Anterior cingulate cortex (tissue), 58 donors: ENCODE measurements at places on chromosomes 6 and 20.

DNA sequence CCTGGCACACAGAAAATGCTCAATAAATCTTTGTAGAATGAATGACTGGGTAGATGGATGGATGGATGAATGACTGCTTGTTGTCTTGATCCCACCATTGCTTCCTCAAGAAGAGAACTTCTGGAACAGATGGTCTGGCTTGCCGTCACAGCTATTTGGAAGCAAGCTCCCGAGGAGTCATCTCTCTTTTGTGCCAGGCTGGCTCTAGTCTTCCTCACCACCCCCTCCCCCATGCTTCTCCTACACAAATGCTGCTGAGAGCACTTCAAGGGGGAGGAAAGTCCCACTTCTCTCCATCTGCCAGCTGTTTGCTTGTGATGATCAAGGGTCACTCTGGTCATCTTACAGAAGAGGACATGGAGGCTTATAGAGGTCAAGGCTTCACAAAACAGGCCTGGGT, 11.6 kb upstream of the KCNG1 start:
- DNase-seq, result no peak

DNA sequence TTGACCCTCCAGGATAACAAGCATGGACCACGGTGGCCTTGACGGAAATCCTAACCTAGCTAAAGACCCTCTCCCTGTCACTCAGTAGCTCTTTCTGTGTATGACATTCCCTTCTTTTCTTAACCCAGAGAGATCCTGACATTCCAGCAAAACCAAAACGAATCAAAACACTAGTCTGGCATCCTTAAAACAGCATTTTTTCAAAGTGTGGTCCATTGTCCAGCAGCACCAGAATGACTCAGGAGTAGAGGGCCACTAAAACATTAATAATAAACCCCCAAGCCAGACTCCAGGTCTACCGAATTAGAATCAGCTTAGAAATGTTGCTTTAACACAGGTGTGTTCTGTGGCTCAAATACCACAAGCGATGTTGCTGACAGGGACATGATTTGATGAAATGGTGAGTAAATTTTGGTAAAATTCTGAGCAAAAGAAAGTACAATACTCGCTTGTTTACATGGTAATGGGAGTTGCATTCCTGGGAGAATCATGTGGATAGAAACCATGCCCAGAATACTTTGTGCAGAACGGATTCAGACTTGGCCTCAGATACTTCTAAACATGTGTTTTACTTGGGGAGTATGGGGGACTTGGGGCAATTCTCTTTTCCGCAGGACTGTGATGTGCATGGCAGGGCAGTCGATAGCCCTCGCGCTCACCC, 174.2 kb upstream of the KCNG1 start:
- DNase-seq, result no peak

- no peak for DNase-seq
Measured at GRCh38 chr20:35395728-35396127, 16.0 kb downstream of the UQCC1 start.

DNA sequence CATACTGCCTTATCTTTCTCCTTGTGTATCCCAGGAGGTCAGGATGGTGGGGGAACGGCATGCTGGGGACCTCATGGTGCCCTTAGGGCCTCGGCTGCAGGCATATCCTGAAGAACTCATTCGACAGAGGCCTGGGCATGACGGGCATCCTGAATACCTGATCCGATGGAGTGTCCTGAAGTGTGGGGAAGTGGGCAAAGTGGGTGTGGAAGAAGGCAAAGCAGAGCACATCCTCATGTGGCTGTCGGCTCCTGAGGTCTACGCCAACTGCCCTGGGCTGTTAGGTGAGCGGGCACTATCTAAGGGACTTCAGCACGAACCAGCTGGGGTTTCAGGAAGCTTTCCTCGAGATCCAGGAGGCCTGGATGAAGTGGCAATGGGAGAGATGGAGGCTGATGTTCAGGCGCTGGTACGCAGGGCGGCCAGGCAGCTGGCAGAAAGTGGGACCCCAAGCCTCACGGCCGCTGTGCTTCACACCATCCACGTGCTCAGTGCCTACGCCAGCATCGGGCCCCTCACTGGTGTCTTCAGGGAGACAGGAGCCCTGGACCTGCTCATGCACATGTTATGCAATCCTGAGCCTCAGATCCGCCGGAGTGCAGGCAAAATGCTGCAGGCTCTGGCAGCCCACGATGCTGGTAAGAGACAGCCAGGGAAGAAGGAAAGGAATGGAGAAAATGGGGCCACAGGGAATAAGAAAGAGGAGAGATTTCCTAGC, 2.4 kb downstream of the CUL9 start:
- DNase-seq, result no peak

DNA sequence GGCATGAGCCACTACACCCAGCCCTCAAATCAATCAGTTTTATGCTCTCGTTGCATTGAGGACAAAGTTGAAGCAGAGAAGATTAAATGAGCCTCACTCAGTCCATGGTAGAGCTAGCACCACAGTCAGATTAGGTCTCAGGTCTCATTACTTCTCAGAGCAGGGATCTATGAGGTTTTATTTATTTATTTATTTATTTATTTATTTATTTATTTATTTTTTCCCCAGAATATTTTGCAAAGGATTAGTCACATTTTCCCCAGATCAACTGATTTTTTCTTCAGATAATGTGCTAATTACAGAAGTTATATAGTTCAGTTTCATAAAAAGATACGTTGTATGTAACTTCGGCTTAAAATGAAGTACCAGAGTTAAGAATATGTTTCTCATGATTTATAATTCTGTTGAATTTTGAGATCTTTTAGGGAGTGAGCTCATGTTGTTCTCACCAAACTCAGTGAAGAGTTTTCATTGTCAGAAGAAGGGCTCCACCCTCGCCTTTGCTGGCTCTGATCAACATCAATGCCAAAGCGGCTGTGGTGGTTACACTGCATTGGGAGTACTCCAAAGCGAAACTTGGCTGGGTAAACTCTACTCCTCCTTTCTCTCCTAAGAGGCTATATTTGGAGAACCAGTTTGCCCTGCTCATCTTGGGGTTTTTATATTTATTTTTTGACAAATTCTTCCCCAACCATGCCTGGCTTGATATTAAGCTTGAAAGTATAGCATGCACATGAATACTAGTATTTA, 12.9 kb upstream of the ID4 start:
- DNase-seq, result no peak

GRCh38 chr6:33156561-33156960, 35.7 kb downstream of the COL11A2 start:
- DNase-seq, result no peak

GRCh38 chr20:9617940-9618339, 103.5 kb downstream of the LAMP5 start:
- peak; percentile 34 for DNase-seq

GRCh38 chr6:135499441-135500340, 2.2 kb upstream of the AHI1 start:
- no peak for DNase-seq

GRCh38 chr6:150076196-150076893, 7.4 kb upstream of the ULBP3 start:
- DNase-seq, result no peak

DNA sequence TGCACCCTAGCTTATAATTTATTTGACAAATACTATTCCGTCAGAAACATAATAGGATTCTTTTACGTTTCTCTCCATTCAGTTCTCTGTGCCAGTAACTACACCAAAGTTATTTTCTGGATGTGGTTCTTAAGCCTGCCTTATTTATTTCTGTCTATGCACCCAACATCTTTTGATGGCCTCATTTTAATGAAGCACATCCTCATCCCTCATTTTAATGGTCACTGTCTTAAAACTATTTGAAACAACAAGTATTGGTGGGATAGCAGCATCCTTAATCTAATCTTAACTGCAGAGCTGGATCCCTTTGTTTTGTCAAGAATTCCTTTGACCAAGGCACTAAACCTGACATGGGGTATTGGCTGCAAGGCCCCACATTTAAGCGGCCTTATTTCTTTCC, 11.0 kb downstream of the FAM135A start:
- DNase-seq, result no peak

GRCh38 chr20:31948008-31948407, 3.8 kb downstream of the PDRG1 start:
- no peak for DNase-seq

- DNase-seq, result no peak
Measured at GRCh38 chr6:132725947-132726607, 12.2 kb upstream of the VNN1 start.

DNA sequence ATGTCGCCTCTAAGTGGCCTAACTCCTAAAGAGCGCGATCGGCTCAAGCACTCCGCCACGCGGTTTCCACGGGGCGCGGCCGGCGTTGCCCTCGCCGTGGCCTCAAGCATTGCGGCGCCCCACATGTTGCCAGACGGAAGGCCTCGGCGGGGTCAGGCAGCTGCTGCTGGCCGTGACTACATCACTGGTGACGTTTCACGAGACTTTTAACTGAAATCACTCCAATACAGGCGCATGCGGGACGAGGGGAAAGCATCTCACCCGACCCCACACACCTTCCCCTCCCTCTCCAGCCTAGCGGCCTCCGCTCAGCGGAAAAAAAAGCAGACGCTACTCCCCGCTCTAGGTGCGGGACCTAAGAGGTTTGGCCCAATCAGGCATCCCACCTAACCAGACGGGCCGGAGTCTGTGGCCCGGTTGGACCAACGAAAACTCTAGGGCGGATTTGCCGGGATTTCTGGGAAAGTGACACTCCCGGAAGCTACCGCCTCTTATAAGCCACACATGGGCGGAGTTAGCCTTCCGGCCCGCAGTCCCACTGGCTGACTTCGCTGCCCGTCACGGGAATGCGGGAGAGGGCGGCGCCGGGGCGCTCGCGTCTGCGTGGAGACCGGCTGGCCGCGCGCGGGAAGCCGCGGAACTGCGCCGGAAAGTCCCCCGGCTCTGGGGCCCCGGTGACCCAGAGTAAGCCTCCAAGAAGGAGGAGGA, at the start of gene NXT1:
NXT1 (plus strand) TSS at position 596 of the 708 bp plus-strand sequence. CDS start 3,251 bp downstream, outside the sequence.
- peak; percentile 93 for DNase-seq

- no peak for DNase-seq
Measured at GRCh38 chr6:225907-226306, 66.4 kb upstream of the DUSP22 start.

DNA sequence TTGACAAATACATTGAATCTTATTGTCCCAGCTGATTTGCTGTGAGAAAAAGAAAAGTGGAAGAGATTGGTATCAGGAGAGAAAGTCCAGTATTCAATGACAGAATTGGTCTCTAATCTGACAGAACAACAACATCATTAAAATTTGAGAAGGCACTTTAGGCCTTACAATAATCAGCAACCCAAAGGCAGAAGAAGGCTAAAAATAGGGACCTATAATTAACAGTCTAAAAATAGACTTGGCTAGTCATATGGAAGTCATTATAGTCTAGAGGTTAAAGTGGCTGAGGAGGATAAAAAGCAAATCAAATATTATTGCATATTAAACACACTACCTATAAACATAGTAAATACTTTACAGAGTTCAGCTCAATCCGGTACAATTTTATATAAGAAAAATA, 393.6 kb upstream of the JAG1 start:
- DNase-seq, result no peak

DNA sequence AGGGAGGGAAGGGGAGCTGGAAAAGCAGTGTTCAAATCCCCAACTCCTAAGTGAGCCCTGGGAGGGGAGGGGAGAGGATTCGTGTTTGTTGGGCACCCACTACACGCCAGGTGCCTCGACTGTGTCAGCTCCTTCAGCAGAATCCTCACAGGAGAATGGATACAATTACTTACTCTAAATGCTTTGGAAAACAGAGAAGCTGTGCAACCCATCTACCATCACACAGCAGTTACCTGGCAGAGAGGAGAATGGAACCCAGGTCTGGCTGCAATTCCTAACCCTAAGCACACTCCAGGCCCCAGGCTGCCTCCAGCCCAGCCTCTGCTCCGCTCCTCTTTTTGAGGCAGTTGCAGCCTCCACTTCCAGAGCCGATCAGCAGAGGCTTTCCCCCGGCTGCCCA, 86.4 kb upstream of the PTPN1 start:
- DNase-seq, result no peak

DNA sequence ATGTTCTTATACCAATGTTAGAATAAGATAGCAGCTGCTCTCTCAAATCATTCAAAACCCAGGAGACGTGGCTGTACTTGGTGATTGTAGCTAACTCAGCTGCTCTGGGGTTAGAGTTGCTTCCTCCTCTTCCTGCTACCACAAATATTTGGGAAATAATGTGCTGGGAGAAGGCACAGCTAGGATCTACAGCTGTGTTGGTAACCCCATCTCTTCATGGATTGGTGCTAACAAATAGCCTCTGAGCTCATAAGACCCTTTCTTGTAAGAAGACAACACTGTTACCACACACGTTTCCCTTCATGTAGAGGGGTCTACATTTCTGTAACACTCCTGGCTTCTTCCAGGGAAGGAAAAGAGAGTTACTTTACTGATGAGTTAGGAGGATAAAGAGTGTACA, 911.0 kb upstream of the CITED2 start:
- DNase-seq, result no peak

GRCh38 chr6:25026723-25027122, 91.0 kb upstream of the RIPOR2 start:
- DNase-seq, result no peak

GRCh38 chr6:161152907-161153662, 120.8 kb downstream of the AGPAT4 start:
- no peak for DNase-seq

DNA sequence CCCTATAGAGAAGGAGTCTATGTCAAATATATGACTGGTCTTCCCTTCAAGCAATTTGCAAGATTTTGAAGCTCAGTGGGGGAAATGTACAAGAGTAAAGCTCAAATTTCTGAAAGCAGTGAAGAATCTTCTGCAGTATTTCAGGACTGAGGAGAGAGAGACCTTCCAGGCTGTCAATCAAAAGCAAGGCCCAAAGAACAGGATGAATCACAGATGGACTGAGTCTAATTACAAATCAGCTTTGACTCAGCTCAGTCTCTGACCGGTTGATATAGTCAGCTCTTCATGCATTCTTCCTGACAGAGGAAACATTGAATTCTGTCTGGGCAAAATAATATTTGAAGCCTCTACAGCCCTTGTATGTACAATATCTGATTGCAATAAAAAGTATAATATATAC, 7.7 kb upstream of the HTR1B start:
- no peak for DNase-seq

GRCh38 chr6:71347119-71347518, 58.5 kb downstream of the OGFRL1 start:
- no peak for DNase-seq

- no peak for DNase-seq
Measured at GRCh38 chr6:157541618-157542413, 160.8 kb downstream of the ZDHHC14 start.

DNA sequence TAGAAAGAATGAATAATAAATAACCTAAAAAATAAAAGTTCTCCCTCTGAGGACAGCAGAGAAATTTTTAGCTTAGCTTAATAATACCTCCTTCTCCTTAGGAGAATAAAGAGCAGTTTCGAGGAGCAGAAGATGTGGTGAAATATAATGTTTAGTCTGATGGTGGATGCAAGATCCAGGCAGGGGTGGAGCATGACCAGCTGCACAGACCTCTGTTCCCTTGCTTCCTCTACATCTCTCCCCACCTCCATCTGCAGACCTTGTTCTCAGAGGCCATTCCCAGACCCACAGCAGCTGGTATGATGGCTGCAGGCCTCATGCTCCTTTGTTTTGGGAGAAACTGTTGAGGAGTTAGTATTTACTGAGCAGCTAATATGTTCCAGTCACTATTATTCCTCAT, 1.5 kb downstream of the BTN3A2 start:
- no peak for DNase-seq

- no peak for DNase-seq
Measured at GRCh38 chr6:36491378-36491965, 48.7 kb downstream of the KCTD20 start.
